ENCODE measurements at places on chromosomes 7 and 10.

GRCh38 chr7:112938863-112939573 lies 147.6 kb downstream of the GPR85 start:
- DNase-seq = peak; percentile 33

DNA sequence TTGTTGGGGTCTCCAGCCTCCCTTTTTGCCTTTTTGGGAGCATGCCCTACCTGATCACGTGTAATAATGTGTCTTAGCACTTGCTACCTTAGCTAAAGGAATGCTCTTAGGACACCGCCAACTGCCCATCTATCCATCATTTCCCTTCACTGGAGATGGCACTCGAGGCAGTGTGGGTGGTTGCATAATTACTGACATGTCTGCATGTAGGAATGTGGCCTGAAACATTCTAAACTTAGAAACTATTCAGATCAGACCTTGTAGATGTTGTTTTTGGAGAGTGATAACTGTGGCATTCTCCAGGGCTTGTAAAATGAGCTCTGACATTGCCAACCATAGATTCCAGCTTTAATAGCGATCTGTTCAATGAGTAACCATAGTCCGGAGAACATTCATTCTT lies 365.8 kb downstream of the BBS9 start:
- no peak for DNase-seq

GRCh38 chr10:128390596-128390995 lies 264.4 kb upstream of the MKI67 start:
- no peak for DNase-seq

DNA sequence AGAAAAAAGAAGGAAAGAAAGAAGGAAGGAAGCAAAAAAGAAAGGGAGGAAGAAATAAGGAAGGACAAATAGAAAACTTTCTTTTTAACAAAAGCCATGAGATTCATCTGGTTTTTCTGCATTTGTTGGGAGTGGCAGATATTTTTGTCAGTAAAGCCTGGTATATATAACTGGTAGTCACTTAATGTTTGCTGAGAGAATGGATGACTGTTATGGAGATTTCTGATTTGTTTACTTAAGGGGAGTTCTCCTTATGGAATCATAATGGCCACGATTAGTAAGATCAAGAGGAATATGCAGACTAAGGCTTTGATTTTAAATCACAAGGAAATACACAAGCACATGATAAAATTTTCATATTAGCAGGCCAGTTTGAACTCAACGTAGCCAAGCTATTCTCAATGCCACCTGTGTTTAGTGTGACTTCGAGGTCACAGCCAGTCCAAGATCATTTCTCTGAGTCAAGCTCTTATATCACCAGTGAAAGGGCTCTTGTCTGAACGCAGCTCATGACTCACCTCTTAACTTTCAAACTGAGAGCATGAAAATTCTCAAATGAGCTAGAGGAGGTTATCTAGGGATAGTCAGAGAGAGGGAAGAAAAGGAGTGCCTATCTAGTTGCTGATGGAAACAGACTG lies 445.1 kb upstream of the ZMIZ1 start:
- DNase-seq = no peak

DNA sequence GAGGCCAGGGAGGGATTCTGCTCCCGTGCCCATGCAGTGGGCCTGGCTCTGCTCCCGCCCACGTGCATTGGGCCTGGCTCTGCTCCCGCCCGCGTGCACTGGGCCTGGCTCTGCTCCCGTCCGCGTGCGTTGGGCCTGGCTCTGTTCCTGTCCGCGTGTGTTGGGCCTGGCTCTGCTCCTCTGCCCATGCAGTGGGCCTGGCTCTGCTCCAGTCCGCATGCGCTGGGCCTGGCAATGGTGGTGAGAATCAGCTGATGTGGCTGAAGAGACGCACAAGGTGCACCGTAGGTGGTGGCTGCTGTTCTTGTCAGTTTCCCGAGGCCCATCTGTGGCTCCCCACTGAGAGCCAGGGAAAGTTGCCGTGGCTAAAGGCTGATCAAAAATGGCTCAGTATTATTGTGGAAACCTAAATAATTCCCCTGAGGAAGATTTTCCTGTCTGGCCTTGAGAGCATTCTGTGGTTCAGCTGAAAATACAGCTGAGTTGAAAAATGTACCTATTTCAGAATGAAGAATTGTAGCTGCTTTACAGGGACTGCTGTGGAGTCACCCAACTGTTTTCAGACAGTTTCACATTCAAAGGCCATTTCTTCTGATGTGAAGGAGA lies 572.4 kb downstream of the GLRX3 start:
- DNase-seq = no peak

DNA sequence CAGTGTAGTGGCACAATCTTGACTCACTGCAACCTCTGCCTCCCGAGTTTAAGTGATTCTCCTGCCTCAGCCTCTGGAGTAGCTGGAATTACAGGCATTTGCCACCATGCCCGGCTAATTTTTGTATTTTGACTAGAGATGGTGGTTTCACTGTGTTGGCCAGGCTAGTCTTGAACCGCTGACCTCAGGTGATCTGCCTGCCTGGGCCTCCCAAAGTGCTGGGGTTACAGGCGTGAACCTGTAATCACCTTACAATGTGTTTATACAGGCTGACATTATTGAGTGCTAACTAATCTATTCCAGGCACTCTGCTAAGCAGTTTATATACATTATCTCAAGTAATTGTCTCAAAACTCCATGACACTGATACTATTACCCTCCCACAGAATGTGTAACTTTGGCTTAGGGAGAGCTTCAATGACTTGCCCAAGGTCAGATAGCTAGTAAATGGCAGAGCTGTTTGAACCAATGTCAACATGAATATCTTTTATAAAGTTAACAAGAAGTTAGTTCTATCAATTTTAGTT lies 36.8 kb downstream of the KIFBP start:
- DNase-seq = no peak

GRCh38 chr7:24981171-24981951 lies 1.4 kb upstream of the OSBPL3 start:
- peak; percentile 53 for DNase-seq

DNA sequence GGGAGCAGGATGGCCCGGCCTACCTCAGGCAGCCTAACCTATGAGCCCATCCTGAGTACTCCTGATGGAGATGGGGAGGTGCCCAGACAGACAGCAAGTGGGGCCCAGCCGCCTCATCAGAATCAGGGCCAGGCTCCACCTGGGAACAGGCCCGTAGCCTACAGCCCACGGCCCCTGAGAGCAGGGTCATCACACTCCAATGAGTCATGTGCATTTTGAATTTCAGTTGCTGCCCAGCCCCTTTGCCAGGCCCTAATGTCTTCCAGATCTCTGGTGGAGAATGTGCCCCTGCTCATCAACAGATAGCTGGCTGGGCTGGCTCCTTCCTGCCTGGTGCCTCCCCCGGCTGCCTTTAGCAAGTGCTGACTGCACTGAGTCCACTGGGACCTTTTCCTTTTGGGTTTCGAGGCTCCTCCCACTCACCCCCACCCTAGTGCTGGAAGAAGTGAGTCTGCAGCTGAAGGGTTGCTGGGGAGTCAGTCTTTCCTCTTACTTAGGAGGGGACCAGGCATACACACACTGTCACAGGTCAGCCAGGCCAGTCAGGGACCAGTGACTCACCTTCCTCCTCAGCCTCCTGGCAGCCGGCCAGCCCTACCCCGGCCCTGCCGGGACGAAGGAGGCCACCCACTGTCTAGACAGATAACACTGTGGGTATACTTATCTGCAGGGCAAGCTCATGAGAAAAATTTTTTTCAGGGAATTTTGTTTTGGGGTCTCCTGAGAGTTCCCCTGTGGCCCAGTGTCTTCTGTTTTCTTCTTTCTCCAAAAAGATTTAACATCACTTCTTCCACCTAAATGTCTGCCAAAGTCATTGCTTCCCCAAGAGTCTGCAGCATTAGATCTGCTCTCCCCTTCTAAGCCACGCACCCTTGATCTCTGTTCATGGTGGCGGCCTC lies 9.1 kb upstream of the ASIC3 start:
- DNase-seq = no peak

GRCh38 chr10:128709686-128710085 lies 583.5 kb upstream of the MKI67 start:
- no peak for DNase-seq

GRCh38 chr10:101559596-101560297 lies 28.3 kb downstream of the POLL start:
- DNase-seq = no peak

DNA sequence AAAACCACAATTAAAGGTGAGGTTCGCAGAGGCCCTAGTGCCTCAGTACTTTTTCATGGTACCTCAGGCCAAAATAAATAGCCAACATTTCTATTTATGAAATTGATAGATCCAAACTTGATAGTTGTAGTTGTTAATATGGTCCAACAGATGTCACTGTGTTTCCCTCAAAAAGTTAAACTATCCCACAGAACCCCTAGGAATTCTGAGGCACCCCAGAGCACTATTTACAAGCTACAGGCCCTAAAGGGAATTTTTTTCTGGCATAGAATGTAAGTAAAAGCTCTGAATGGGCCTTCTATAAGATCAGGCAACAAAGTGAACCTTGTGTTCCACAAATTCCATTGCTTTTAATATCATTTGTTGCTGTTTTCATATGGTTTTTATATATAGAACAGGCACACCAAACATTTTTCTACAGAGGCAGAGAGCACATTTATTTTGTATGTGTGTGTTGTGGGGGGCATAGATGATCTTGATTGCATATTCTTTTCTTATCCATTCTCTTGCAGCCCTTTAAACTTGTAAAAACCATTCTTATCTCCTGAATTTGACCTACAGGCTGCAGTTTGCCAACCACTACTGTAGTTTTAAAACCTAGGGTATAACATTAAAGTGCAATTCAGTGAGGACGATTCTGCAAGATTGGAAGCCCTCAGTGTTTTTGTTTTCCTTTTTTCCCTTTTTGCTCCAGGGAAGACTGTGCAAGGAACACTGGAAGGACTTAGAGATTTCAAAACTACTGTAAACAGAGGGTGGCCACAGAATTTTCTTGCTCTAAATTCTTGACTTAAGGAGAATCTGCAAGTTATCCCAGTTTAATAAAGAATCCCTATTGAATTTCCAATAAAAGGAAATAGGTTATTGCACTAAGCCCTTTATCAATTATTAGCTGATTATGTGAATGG lies 3.5 kb upstream of the ARL4A start:
- DNase-seq = no peak

DNA sequence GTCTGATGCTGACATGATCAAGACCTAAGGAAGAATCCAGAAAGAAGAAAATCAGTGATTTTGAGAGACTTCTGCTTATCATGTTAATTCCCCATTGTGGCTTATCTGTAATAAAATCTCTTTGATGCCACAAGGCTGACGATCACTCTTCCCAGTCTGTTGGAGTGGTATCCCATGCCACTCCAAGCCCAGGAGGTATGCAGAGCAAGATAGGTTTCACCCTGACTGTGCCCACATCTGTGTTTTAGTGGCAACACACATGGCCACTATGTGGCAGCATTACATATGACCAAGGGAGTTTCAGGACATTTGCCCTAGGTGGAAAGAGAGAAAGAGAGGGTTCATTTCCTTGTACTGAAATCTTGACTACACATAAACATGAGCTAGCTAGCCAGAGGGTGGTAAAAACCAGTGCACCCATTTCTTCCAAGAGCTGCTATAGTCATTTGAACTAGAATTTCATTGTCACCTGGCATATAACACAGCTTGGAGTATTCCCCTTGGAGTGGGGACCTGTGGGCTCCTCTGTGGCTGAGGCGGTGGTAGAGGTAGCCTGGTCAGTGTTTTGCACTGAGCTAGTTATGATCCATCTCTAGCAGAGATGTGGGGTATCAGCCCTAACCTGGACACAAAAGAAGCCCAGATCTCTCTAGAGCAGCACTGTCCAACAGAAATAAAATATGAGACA lies 20.8 kb downstream of the LAMB4 start:
- no peak for DNase-seq

DNA sequence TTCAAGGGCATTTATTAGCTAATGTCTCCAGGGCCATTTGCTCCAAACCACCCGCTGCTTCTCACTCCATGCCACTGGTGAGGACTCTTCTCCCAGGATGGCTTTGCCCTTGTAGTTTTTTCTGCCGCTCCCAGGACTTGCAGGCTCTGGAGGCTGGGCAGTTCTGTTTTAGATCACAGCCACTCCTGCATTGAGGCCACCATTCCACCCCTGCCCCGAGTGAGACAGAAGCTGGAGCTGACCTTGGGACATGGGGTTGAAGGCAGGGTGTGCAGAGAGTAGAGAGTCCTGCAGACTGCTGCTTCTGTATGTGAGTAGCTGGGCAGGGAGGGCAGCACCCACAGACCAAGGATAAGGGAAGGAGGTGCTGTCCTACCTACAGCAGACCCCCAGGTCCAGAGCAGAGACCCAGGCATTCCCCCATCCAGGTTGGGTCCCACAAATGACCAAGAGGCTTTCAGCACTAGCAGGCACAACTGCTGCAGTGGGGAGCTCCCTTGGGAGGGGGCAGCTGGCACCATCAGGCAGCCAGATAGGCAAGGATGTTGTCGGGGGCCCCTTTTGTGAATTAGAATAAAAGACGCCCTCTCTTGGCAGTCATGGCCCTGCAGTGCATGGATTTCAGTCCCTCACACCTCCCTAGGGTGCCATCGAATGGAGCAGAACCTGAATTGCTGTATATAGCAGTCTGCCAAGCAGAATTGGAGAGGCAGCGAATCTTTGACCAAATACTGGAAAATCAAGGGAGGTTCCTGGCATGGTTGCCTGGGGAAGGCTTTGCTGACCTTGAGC lies 22.7 kb upstream of the ADCYAP1R1 start:
- DNase-seq = no peak

DNA sequence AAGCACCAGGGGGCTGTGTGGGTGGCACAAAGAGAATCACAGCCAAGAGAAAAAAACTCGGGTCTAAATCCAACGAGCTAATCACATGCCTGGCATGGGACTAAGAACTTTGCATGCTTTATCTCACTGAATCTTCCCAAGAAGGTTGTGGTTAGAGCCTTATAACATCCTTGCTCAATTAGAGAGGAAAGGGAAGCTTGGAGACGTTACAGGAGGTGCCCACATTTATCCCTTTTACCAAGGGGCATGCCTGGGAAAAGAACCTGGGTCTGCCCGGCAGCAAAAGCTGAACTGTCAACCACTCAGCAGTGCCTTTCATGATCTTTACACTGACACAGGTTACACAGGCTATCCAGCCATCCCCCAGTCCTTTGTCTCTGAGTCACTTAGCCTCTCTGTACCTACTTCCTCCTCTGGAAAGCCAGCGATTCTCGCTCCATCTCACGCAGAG lies 190.1 kb downstream of the PRPF18 start:
- no peak for DNase-seq

GRCh38 chr7:133699386-133699785 lies 427.8 kb upstream of the LRGUK start:
- DNase-seq = no peak

DNA sequence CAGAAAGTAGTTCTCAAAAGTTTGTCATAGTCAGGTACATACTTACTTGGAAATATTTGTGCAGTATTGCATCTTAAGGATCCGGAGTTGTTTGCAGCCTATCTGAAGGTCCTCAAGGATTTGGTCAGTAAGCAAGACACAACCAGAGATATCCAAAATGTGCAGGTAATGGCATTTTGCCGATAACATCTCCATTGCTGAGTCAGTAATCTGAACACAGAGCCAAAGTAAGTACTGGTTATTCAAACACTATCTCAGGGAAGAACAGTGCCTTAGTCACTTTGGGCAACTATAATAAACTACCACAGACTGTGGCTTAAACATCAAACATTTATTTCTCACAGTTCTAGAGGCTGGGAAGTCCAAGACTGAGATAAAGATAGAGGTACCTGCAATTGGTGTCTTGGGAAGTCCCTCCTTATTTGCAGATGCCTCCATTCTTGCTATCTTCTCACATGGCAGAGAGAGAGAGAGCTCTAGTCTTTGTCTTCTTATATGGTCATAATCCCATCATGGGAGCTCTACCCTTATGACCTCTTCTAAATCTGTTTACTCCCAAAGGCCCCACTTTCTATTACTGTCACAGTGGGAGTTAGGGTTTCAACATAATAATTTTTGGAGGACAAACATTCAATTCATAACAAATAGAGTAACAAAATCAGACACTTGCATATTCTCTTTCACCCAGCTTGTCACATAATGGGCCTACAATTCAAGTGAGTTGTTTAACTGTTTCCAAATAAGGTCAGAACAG lies 73.4 kb downstream of the FAM185A start:
- DNase-seq = no peak

Data from nucleus accumbens (tissue), 56 donors.